ENCODE measurements at places on chromosomes 2 and 18. TPM values are rescaled to one million over a fixed set of nuclear protein-coding genes. Genes with fewer than 3 reads are reported as not detected.

- H3K27me3 ChIP-seq, result no peaks in the 10 kb centered on the region
- no peak overlapping the region for H3K4me3 ChIP-seq
- H3K27ac ChIP-seq, result no peak overlapping the region
These were observed 33.7 kb downstream of the SLC20A1 start for GRCh38 chr2:112679484-112679883.

ASB18 gene
- not detected for polyA plus RNA-seq

- DNase-seq, result no peak
- H3K4me1 ChIP-seq, result no peaks in the 10 kb centered on the region
- no peak overlapping the region for H3K4me3 ChIP-seq
- H3K27ac ChIP-seq, result no peak overlapping the region
- no peaks in the 10 kb centered on the region for H3K27me3 ChIP-seq
- no peaks in the 10 kb centered on the region for H3K36me3 ChIP-seq
These were observed 21.4 kb upstream of the MTA3 start for GRCh38 chr2:42547014-42547413.

DNA sequence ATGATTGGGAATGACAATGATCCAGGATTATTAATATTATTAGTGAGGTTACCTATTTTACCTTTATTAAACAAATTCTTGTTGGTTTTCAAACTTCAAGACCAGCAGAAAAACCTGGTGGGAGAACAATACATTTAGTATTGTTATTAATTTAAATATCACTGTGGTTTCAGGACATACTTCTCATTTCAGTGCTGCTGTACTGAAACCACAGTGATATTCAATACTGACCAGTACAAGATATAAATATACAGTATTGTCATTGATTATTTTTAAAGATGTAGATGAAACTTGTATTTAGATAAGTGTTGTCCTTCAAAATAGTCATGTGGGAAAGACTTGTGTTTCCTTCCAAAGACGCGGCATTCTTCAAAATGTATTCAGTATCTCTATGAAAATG lies 1047.3 kb upstream of the CELF4 start:
- H3K4me1 ChIP-seq, result no peaks in the 10 kb centered on the region
- DNase-seq, result no peak
- H3K4me3 ChIP-seq, result no peak overlapping the region
- no peaks in the 10 kb centered on the region for H3K27me3 ChIP-seq
- H3K36me3 ChIP-seq, result no peaks in the 10 kb centered on the region

KHK gene
- 57.7 TPM for polyA plus RNA-seq

NMS gene
- polyA plus RNA-seq, result not detected

CRACDL gene
- polyA plus RNA-seq, result 1.4 TPM

DNA sequence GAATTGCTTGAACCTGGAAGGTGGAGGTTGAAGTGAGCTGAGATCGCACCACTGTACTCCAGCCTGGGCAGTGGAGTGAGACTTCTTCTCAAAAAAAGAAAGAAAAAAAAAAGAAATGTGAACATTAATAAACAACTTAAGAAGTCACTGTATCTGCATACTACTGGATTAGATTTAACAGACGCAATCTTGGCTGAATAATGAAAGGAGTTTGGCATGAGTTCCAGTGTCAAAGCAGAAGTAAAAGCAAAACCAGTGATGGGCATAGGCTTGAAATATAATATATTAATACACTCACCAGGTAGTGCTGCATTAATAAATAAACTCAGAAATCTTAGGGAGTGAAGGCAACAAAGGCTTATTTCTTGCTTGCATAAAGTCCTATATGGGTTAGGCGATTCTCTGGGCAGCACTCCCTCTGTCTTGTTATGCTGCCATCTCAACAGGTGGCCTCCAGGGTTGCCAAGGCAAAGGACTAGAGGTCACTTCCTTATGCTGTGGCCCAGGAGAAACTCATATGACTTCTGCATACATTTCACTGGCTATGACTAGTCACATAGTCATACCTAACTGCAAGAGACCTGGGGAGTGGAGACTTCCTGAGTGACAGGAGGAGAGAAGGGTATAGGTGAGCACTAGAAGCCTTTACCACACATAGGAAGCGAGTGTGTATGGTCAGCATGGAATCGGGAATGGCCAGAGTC lies 296.2 kb upstream of the SPRED2 start:
- no peak for DNase-seq
- H3K4me3 ChIP-seq, result no peak overlapping the region
- H3K4me1 ChIP-seq, result no peaks in the 10 kb centered on the region
- H3K27me3 ChIP-seq, result no peaks in the 10 kb centered on the region
- no peaks in the 10 kb centered on the region for H3K36me3 ChIP-seq
- no peak overlapping the region for H3K27ac ChIP-seq

KCNK3 gene
- polyA plus RNA-seq, result 8.2 TPM

All from hepatocyte (in vitro differentiated cells).